ENCODE measurements at places on chromosomes 16 and 17.
A peak's percentile ranks its signal among the peaks of the same experiment; 100 is the strongest.

GRCh38 chr16:1335996-1336395, 2.6 kb downstream of the BAIAP3 start:
- DNase-seq: no peak

GRCh38 chr16:25845901-25846300, 154.1 kb downstream of the HS3ST4 start:
- DNase-seq: no peak

DNA sequence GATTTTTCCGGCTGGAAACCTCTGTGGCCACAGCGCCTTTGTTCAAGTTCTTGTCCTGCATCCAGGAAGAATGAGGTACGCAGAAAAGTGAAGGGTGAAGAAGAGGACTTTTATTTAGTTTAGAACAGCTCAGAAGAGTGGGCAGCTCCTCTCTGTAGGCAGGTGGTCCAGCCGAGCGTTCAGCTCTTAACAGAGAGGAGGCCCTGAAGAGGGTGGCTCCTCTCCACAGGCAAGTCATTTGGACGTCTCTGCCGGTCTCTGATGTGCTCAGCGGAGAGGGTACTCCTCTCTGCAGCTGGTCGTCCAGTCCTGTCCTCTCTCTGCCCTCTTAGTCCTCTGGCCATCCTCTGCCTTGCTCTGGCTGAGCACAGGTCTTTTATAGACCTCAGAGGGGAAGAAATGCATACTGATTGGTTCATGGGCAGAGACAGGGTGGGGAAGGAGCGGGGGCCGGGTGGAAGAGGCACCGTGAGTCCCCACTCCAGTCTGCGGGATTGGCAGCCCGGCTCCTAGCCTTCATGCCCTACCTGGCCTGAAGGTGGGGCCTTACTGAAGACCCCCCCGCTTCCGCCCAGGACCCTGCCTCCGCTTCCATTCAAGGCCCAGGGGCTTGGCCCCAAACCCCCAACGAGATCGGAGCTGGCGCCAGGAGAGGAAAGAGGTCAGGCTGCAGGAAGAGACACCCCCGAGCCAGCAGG, 70.0 kb upstream of the NKD1 start:
- no peak for DNase-seq

DNA sequence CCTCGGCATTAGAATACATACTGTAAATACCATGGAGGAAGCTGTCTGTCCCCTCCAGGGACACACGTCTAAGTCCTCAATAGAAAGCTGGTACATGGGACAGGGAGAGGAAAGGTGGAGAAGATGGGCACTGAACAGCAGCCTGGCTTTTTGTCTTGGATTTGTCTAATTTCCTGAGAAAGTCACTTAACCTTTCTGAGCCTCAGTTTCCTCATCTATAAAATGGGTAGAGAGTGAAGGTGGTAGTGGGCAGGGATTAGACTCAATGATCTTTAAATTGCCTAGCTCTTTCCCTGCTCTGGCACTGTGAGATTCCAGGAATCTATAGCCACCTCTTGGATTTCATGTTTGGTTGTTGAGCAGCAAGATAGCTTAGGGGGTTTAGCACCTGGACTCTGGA, 96.2 kb downstream of the ASIC2 start:
- DNase-seq: no peak

GRCh38 chr16:1062895-1063294, 9.7 kb upstream of the SSTR5 start:
- no peak for DNase-seq

- DNase-seq: no peak
Measured at GRCh38 chr17:50988427-50988826, 122.3 kb upstream of the TOB1 start.

DNA sequence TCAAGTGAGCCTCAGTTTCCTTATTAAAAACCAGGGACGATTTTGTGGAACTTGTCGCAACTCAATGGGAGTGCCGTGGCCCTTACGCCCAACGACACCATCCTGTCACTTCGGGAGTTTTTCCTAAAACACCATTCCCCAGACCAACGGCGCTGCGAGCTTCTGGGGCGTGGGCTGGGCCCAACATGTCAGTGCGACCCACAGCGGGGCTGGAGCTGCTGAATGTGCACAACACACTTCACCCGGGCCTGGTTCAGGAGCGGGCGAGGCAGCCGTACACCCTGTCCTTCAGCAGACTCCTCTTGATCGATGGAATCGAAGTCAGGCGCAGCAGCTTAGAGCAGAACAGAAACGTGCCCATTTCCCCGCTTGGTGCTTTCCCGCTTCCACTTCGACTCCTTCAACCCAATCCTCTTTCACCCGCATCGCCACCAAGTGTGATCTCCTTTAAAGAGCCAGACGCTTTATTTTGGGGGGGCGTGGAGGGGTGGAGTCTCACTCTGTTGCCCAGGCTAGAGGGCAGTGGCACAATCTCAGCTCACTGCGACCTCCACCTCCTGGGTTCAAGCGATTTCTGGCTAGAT, 13.2 kb upstream of the SLC7A5 start:
- no peak for DNase-seq

DNA sequence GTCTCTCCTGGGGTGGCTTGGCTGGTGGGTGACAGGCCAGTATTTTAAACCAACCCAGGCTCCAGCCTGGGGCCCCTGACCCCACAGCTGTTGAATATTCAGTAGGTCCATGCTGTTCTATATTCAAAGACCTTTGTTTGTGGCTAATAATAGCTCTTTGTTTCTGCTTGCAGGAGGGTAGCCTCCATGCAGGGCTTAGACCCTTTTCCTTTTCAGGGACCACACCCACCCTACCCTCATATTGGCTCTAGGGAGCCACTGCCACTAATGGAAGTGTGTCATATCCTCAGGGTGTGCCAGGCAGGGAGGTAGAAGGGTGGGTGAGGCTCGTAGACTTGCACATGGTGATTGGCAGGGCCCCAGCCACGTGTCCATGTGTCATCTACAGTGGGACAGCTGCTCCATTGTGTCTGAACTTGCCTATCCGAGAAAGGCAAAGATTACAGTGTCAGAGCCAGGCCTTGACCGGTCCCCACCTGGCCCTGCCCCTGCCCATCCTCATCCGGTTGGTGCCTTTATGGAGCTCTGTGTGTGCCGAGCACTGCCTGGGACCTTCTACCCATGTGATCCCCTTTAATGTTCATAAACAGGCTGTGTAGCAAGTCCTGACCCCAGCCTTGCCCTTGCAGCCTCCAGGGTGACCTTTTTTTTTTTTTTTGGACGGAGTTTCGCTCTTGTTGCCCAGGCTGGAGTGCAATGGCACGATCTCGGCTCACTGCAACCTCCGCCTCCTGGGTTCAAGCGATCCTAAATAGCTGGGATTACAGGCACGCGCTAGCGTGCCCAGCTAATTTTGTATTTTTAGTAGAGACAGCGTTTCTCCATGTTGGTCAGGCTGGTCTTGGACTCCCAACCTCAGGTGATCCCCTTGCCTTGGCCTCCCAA, 22.1 kb downstream of the TMC7 start:
- peak; percentile 10 for DNase-seq

- DNase-seq: no peak
Measured at GRCh38 chr16:72317446-72317845, 145.5 kb upstream of the PMFBP1 start.

GRCh38 chr16:59459806-59460205, 725.7 kb upstream of the GOT2 start:
- DNase-seq: no peak

DNA sequence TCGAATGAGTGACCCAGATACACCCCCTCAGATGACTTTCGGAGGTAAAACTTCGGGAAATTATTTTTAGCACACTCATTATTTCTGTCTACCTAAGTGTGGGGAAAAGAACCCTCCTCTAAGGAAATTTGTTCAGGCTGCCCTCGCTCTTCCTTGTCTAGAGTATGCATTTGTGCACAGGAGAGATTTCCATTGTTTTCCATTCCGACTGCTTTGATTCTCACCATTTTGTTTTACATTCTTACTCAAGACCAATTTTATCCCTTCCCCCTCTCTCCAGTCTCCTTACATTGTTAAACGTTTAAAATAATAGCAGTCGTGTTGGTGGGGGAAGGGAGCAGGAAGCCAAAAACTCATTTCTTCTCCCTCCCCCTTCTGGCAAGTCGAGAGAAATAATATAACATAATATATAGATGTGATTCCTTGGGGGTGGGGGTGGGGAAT, 1.5 kb upstream of the CHD3 start:
- DNase-seq: no peak

DNA sequence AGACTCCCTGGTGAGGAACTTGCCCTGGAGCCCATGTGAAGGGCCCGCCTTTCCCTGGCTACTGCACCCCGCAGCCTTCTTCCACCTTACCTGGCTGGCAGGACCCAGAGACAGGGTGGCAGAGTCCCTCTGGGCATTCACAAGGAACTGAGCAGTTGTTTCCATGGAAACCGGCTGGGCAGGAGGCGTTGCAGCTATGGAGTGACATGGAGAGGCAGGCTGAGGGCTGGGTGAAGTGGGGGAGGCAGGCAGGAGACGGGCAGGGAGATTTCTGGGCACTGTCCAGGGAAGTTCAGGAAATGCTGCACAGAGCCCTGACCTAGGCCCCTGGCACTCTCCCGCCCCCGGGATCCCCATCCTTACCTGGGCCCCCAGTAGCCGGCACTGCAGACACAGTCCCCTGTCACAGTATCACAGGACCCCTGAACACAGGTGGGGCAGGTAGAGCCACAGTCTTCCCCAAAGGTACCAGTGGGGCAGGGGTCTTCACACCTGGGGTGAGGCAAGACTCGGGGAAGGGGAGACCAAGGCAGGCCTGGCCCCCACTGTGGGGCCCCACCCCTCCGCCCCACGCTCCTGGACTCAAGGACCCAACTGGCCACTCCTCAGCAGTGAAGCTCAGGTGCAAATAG, 5.9 kb downstream of the SCARF1 start:
- no peak for DNase-seq

DNA sequence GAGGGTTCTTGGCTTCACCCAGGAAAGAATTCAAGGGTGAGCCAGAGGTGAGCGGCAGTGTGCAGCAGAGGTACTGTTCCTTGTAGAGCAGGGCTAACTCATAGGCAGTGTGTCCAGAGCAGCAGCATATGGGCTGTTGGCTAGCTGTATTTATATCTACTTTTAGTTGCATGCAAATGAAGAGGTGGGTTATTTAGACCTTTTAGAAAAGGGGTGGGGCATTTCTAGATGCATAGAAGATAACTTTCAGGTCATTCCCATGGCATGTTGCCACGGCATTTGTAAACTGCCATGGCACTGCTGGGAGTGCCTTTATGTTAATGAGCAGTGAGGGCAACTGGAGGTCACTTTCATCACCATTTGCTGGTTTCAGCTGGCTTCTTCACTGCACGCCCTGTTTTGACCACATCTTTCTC, 141.0 kb downstream of the STX8 start:
- no peak for DNase-seq

DNA sequence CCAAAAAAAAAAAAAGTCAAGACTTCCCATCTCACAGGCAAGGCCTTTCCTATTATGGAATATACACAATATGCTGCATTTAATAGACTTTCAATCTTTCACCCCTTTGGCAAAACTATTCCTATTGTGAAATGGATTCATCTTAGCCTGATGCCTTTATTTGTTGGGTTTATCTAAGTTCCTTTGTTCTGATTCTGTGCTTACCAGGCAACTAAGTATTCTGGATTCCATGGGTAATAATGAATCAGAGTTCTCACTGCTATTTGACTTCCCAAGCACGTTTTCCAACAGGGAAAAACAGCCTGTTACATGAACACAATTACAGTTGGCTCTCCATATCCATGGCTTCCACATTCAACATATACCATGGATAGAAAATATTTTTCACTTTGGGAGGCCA, 135.5 kb downstream of the MYO1D start:
- DNase-seq: no peak

GRCh38 chr16:76963614-76964315, 227.2 kb upstream of the MON1B start:
- DNase-seq: no peak

GRCh38 chr16:49355933-49356665, 17.5 kb upstream of the C16orf78 start:
- no peak for DNase-seq

- DNase-seq: no peak
Measured at GRCh38 chr16:53886482-53887378, 182.8 kb downstream of the FTO start.

- DNase-seq: no peak
Measured at GRCh38 chr16:54237-54581, 581 bp downstream of the SNRNP25 start.

DNA sequence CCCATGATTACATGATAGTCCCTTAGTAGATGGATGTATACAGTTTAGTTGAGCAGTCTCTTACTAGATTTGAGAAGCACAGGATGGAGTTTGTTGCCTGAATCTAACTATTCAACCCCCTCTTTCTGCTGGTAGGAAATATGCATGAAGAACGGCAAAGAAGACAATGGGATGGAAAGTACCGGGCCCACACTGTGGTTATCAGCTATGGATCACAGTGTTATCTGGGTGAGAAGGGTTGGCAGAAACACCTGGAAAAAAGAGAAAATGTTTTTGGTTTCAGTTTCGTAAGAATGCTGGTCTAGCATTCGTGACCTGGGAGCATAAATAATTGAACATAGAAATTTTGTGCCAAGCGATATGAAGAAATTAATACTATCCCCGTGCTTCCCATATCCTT, 53.1 kb downstream of the ANKFN1 start:
- no peak for DNase-seq

DNA sequence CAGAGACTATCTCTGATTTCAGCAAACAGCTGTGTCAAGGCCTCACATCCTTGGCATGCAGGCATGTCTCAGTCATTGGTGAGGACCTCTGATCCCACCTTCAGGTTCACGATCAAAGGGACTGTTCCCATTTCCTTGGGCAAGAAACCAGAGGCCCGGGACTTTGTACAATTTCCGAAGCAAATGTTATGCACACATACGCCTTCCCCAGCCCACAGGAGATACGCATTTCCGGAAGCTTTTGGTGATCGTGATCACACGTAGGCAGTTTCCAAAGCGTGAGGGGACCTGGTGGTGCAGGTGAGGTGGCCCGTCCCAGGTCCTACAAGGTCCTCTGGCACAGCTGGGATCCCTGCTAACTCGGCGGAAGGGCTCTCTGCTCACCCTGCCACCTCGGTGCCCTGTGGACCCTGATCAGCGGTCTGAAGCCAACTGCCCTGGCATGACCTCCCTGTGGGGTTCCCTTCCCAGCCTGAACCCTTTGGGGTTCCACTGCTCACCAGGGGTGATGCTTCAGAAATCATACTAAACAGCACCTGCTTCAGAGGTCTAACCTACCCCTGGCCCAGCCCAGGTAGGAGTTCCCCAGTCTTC, 28.8 kb upstream of the KLHDC4 start:
- DNase-seq: no peak

GRCh38 chr17:74391771-74392170, 24.5 kb downstream of the GPR142 start:
- no peak for DNase-seq

GRCh38 chr17:50462446-50462845, 6.2 kb downstream of the CHAD start:
- no peak for DNase-seq

- no peak for DNase-seq
Measured at GRCh38 chr16:26524281-26524680, 542.4 kb upstream of the C16orf82 start.

- DNase-seq: no peak
Measured at GRCh38 chr17:30228011-30228410, 7.5 kb downstream of the SLC6A4 start.

GRCh38 chr17:13135506-13135905, 117.7 kb upstream of the ELAC2 start:
- DNase-seq: no peak
